Naive thymus-derived CD8-positive, alpha-beta T cell (primary cell): ENCODE measurements at places on chromosomes 16 and 17.

DNA sequence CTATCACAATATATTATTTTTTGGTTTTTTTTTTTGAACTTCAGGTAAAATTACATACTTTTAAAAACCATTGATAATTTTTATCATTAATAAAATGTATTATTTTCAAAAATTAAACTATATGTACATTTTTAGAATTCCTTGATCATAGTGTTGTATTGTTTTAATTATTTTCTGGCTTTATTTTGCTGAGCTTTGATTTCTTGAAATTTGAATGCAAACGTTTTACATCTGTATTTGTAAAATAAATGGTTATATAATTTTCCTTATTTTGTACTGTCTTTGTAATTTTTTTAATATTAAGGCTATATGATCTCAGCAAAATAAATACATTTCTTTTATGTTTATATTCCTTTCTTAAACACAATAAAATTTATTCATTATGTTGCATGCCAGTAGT, 125.6 kb downstream of the KIF2B start:
- no peaks in the 10 kb centered on the region for H3K4me1 ChIP-seq
- no peaks in the 10 kb centered on the region for H3K36me3 ChIP-seq
- H3K4me3 ChIP-seq, result no peak overlapping the region
- no peak for DNase-seq

GRCh38 chr16:648781-649589, at the start of gene WDR90:
TSS of gene WDR90 (plus strand) at chr16:649365. CDS start at chr16:649417, 52 bp downstream.
- peaks cover 21% of the 10 kb centered on the region for H3K4me1 ChIP-seq
- H3K4me3 ChIP-seq, result peak within 1 kb of the TSS; percentile 70
- H3K36me3 ChIP-seq, result no peaks in the 10 kb centered on the region
- H3K27ac ChIP-seq, result no peak within 1 kb of the TSS
- DNase-seq, result peak; percentile 90

GRCh38 chr16:28986046-28986445, 1.2 kb downstream of the LAT start:
- H3K4me3 ChIP-seq, result peak overlapping the region; percentile 100
- DNase-seq, result no peak

GRCh38 chr17:40454613-40454995, 11.4 kb downstream of the IGFBP4 start:
- H3K36me3 ChIP-seq, result no peaks in the 10 kb centered on the region
- H3K4me1 ChIP-seq, result no peaks in the 10 kb centered on the region
- DNase-seq, result no peak
- H3K27ac ChIP-seq, result no peak overlapping the region

- H3K27me3 ChIP-seq, result no peaks in the 10 kb centered on the region
- H3K27ac ChIP-seq, result no peak overlapping the region
- H3K4me1 ChIP-seq, result peaks cover under 1% of the 10 kb centered on the region
- peaks cover 46% of the 10 kb centered on the region for H3K36me3 ChIP-seq
Measured at GRCh38 chr17:82188001-82188961, 24.4 kb downstream of the CCDC57 start.

DNA sequence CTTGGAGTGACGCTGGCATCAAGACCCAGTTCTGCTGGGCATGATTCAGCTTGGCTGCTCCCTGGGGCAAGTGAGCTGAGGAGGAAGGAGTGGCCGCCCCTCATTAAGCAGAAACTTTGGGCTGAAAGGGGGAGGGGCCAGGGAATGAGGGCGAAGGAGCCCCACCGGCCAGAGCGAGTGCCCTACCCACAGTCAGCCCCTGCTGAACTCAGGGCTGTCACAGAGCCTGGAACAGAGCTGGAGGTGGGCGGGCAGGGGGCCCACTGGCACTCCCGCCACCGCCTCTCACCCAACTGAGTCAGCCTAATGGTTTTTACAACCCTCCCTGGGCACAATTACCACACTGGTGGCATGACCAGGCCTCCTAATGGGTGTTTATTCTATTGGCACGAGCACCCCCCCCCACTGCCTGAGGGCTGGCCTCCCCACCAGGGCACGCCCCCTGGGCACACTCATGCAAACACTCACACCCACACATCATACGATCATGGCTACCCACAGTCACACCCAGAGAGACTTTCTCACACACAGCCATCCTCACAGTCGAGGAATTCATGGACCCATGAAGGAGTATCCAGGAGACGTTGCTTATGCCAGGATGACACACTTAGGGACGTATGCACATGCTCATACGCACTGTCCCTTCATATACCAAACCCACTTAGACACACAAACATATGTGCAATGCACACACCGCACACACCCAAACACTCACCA, 19.2 kb downstream of the UNC119 start:
- H3K27ac ChIP-seq, result no peak overlapping the region
- DNase-seq, result no peak
- H3K27me3 ChIP-seq, result no peaks in the 10 kb centered on the region

GRCh38 chr17:58710948-58711552, 18.6 kb downstream of the RAD51C start:
- H3K36me3 ChIP-seq, result peaks cover 68% of the 10 kb centered on the region
- H3K4me1 ChIP-seq, result peaks cover 1% of the 10 kb centered on the region
- H3K4me3 ChIP-seq, result no peak overlapping the region
- no peaks in the 10 kb centered on the region for H3K27me3 ChIP-seq
- peak; percentile 41 for DNase-seq

GRCh38 chr17:19390951-19391350, 4.0 kb upstream of the MFAP4 start:
- no peaks in the 10 kb centered on the region for H3K36me3 ChIP-seq
- peaks cover 13% of the 10 kb centered on the region for H3K4me1 ChIP-seq
- H3K4me3 ChIP-seq, result no peak overlapping the region
- H3K27ac ChIP-seq, result no peak overlapping the region

- H3K36me3 ChIP-seq, result no peaks in the 10 kb centered on the region
- peak; percentile 24 for DNase-seq
- H3K4me1 ChIP-seq, result peaks cover 23% of the 10 kb centered on the region
- no peak overlapping the region for H3K4me3 ChIP-seq
- no peak overlapping the region for H3K27ac ChIP-seq
Measured at GRCh38 chr16:53549970-53550690, 47.1 kb upstream of the AKTIP start.

GRCh38 chr16:89646906-89647305, 10.6 kb downstream of the CHMP1A start:
- no peak for DNase-seq
- no peak overlapping the region for H3K4me3 ChIP-seq
- no peaks in the 10 kb centered on the region for H3K36me3 ChIP-seq
